ENCODE measurements at places on chromosomes 6 and 20. TPM values are rescaled to one million over a fixed set of nuclear protein-coding genes. Genes with fewer than 3 reads are reported as not detected.

GNAS-AS1 gene
- 5.1 TPM for total RNA-seq

LY6G6C gene
- total RNA-seq = 0.88 TPM

CTCFL gene
- not detected for total RNA-seq

GPSM3 gene
- 0.67 TPM for total RNA-seq

CLPSL1 gene
- total RNA-seq = not detected

FLRT3 gene
- 107 TPM for total RNA-seq

HTR1B gene
- not detected for total RNA-seq

SLC22A16 gene
- total RNA-seq = not detected

PBOV1 gene
- not detected for total RNA-seq

MOCS3 gene
- 13.2 TPM for total RNA-seq

UBD gene
- total RNA-seq = 8.2 TPM

COL21A1 gene
- total RNA-seq = 1.2 TPM

HLA-DMB gene
- not detected for total RNA-seq

BYSL gene
- total RNA-seq = 42.6 TPM

GLO1 gene
- 155 TPM for total RNA-seq
